B cell (primary cell): ENCODE measurements at places on chromosomes 3 and 15.

GRCh38 chr15:39367596-39367995, 213.3 kb upstream of the THBS1 start:
- no peak for DNase-seq

- no peak for DNase-seq
These were observed 114.1 kb downstream of the ZNF609 start for GRCh38 chr15:64574301-64575017.

DNA sequence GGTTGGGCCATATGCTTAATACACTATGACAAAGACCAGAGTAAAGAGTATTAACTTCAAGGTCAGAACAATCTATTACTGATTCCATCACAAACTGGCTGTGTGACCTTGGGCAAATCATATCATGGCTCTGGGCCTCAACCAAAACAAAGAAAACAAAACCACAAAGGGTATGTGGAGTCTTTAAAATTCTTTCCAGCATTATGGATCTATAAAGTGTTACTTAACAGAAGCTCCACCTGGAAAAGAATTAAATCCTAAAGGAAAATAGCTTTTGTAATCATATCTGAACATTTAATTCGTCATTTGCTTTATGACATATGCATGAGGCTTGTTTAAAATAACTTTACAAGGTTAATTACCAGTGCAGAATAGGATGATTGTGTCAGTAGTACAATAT, 265.5 kb downstream of the SATB1 start:
- no peak for DNase-seq

GRCh38 chr3:122982216-122983185, 45.1 kb downstream of the SEMA5B start:
- DNase-seq: no peak

DNA sequence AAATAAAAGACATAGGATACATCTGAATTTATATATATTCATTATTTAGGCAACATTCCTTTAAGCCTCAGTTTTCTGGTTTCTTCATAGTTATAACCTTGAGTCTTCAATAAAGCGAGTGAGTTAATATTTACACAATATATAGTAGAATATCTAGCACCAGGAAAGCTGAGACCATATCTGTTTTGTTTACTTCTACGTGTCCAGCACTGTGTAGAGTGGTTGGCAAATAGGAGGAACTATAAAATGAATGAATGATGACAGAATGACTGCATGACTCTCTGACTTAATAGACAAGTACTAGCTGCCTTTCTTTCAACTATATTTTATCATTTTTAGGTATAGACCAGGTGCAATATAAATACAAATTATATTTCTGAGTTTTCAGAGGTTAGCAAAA, 197.8 kb upstream of the RBMS3 start:
- DNase-seq: no peak

DNA sequence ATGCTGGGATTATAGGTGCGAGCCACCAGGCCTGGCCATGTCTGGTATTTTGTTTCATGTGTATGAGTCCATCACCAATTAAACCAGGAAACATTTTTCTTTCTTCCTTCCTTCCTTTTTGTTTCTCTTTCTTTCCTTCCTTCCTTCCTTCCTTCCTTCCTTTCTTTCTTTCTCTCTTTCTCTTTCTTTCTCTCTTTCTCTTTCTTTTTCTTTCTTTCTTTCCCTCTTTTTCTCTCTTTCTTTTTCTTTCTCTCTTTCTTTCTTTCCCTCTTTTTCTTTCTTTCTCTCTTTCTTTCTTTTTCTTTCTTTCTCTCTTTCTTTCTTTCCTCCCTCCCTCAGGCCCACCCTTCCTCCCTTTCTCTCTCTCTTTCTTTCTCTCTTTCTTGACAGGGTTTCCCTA, 83.4 kb downstream of the SLC9A9 start:
- no peak for DNase-seq

DNA sequence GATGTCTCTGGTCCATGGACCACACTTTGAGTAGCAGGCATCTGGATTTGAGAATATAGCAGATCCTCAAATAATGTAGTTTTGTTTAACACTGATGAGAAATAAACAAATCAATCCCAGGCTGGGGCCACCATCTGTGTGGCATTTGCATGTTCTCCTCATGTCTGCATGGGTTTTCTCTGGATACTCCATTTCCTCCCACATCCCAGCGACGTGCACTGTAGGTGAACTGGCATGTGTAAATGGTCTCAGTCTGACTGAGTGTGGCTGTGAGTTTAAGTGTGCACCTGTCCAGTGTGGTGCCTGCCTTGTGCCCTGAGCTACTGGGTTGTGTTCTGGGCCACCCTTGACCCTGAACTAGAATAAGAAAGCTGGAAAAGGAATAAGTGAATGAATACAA, 66.3 kb upstream of the NANOGP8 start:
- no peak for DNase-seq

GRCh38 chr3:196886144-196886543, 18.4 kb downstream of the SENP5 start:
- no peak for DNase-seq

DNA sequence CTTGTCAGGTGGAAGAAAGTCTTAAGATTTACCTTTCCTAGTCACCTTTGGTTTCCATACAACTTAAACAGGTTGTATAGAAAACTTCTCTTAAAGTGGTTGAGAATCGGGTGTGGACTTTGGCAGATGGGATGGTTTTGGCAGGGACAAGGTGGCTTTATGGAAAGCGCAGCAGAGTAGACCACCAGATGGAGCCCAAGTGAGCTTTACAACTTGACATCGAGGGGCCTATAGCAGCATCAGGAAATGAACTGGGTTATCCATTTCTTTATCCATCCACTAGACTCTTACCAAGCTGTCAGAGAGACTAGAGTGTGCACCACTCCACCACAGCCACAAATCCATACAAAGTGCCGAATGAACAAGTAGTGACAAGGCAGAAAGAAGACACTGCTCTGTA, 85.3 kb upstream of the MBNL1 start:
- DNase-seq: peak; percentile 76
